Posterior cingulate gyrus (tissue), 11 donors: ENCODE measurements at places on chromosomes 3 and 15.

DNA sequence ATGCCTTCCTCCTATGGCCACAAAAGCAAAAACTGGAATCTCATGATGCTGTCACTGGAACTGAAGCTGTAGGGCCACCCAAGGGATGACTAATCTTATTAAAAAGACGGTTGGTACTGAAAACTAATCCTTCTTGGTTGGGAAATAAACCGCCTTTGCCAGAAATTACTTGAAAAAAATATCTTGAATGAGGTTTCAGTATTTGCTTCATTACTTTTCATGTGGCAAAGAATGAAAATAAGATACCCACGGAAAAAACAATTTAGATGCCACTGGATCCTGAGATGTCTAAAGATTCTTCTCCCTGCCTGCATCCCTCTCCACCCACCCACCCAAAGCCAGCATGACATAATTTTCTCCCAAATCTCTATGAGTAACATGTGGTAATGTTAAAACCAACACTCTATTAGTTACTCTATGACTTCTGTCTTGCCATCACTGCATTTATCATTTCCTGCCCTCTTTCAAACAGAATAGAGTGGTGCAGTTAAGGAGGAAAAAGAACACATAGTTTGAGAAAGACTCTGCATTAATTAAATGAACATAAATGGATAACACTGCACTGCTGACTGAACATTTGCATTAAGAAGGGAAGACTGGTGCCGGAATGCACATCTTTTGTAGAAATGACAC is 111.8 kb upstream of the DPH6 start:
- DNase-seq, result no peak

DNA sequence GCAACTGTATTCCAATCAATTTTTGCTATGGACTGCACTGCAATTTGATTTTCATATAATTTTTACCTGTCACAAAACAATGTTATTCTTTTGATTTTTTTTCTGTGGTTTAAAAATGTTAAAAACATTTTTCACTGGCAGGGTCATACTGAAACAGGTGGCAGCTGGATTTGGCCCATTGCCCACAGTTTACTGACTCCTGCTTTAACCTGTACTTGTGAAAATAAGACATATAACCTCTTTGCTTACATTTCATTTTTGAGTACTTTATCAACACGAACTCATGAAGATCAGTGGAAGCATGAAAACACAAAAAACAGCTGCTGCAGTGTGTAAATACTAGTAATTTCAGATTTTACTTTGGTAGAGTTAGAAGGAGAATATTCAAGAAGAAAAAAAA is 313.1 kb downstream of the WDR72 start:
- no peak for DNase-seq

- no peak for DNase-seq
These were observed 6.7 kb downstream of the CISH start for GRCh38 chr3:50604628-50605588.

DNA sequence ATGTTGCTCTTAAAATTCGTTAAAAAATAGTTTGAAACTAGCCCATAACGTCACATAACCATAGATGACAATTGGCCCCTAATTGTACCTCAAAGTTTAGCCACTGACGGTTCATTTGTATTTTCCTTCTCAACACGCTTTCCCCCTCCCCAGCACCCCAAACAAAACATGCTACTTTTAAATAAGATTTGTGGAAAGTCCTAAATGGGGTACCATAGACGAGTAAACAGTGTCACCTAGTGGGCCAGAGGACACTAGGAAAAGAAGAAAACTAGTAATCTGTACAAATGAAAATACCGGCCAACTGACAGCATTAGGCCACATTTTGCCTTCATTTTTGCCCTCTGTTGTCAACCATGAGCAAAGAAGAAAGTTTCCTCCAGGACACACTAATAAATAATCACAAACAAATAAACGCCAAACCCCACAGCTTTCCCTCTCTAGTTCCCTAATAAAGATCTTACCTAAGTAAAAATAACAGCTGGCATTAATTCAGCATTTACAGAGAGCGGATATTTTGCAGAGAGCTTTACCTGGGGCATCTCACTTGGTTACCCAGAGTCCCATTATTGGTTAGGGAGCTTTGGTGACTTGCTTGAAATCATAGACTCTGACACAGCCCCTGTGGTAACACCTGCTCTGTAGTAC is 175.1 kb upstream of the ATP11B start:
- DNase-seq, result no peak

DNA sequence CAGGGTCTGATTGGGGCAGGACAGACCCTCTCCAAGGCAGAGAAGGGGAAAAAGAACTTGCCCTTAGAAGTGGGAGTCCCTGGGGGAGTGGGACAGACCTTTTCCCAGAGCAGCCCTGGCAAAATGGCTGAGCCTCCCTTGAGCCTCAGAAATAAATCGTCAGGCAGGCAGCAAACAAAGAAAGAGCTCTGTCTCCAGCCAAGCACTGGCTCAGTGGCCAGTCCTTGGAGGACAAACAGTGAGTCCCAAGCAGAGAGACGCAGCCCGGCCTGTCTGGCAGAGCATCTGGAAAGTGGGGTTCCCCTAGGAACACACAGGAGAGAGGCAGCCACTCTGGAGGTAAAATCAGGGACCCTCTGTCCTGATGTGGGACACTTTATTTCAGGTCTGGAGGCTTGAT is 1.8 kb downstream of the SLC6A1 start:
- peak; percentile 58 for DNase-seq

DNA sequence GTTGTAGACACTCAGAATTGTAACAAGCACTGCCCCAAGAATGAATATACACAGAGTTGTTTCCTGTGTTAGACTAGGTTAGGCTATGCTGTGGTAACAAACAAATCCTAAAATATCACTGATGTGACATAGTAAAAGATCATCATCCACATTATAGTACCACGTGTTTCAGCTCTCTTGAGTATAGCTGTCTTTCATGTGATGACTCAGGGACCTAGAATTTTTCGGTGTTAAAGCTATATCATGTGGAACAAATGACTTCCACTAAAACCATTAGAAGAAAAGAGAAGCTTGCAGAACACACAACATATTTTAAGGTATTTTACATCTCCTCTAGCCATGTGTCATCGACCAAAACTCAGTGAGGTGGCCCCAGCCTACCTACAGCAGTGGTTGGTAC is 307.9 kb upstream of the RBMS3 start:
- DNase-seq, result no peak

DNA sequence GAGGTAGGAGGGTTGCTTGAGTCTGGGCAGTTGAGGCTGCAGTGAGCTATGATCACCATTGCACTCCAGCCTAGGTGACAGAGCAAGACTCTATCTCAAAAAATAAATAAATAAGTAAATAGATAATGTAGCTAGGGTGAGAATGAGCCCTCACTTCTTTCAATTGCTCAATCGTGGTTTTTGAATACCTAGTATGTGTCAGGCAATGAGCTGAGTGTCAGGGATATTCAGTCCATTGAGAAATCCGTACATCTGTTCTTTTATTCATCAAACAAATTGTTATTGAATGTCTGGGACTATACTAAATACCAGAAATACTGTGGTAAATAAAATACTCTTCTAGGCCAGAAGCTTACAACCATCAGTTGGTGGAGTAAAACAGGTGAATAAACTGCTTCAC is 6.2 kb upstream of the ZNF148 start:
- DNase-seq, result no peak

- DNase-seq, result no peak
These were observed 95.8 kb downstream of the CNTN3 start for GRCh38 chr3:74518610-74519009.

DNA sequence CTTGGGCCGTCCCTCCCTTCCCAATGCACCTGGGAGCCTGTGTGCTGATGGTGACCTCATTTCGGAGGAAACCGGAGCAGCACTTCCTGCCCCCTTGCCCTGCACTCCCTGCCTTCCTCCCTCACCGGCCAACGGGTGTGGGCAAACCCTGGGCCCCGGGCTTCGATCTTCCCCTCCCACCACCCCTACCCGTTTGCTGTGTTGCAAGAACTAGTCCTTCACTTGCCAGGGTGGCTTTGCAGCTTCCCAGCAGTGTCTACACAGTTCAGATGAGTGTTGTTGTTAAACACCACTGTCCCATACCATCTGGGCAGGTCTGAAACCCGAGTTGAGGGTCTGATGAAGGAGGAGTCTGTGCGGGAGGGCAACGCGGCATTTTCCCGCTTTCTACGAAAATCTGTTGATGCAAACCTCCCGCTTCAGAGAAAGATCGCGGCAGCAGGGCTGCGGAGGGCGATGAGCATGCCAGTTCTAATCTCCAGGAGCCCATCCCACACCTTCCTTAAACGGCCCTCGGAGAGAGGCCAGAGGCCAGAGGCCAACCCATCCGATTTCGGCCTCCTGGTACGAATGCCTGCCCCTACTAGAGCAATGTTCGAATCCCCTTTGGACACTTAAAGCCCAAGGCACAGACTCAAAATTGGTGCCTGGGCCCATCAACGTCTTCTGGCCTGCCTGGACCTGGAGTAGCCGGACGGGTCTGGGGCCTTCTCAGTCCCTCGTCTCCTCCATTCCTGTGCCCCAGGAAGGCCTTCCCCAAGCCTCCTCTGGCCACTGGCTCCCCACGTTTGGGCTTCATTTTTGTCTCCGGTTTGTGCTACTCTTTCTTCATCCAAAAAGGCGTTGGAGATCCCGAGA is 35.7 kb upstream of the POLG start:
- no peak for DNase-seq

DNA sequence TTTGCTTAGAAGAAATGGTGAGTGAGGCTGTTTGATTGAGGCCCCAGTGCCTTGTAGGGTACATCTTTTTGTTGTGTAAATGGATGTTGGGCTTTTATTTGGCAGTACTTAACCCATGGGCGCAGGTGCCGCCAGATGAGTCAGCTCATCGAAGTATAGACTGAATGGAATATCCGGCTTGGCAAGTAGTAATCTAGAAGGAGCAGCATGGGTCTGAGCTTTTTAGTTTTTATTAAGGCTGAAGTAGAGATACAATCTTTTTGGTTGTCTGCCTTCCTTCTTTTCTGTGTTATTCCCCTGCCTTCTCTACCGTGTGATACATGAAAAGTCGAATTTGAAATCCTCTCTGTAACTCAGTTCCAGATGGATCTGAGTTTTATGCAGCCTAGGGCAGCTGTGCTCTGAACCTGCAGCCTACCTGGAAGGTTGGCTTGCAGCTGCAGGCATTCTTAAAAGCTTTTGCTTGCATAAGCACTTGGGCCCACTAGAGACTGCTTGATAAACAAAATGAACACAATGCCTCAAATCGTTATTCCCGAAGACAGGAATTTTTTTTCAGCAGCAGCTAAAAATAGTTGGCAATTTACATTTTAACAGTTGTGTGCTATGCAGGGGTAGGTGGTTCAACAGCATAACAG is 177.5 kb upstream of the CGNL1 start:
- no peak for DNase-seq

DNA sequence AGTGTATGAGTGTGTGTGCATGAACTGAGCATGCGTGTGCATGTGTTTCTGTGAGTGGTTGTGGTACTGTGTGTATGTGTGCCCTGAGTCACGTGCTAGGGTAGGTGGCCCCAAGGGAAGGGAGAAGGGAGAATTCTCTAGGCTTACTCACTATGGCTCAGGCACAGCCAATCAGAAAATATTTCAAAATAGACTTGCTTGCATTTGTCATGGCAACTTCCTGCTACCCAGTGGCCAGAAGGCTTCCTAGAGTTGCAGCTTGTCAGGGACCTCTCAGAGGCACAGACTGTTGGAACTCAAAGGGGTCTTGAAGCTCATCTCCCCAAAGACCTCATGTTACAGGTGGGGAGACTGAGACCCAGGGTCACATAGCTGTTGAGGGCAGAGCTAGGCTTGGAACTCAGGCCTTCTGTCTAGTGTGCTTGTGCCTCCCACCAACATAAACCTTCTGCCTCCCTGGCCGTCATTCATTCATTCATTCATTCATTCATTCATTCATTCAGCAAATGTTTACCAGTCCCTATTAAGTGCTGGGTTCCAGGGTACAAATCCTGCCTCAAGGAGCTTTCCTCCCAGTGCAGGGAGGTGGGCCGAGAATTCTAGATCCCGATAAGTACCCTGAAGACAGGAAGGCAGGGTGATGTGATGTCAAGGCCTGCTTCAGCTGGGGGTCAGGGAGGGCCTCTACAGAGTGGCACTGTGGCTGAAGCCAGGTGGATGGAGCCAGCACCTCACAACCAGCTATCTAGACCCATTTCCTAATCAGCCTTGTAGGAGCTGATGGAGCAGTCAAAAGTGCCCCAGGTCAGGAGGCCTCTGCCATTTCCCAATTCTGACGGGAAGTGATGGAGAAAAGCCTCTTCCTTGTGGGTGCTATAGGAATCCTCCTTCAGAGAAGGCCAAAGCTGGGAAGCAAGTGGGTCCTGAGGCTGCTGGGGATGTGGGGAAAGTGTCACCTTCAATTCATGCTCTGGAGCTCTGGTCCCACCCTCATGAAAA is 10.9 kb upstream of the RFT1 start:
- DNase-seq, result no peak

DNA sequence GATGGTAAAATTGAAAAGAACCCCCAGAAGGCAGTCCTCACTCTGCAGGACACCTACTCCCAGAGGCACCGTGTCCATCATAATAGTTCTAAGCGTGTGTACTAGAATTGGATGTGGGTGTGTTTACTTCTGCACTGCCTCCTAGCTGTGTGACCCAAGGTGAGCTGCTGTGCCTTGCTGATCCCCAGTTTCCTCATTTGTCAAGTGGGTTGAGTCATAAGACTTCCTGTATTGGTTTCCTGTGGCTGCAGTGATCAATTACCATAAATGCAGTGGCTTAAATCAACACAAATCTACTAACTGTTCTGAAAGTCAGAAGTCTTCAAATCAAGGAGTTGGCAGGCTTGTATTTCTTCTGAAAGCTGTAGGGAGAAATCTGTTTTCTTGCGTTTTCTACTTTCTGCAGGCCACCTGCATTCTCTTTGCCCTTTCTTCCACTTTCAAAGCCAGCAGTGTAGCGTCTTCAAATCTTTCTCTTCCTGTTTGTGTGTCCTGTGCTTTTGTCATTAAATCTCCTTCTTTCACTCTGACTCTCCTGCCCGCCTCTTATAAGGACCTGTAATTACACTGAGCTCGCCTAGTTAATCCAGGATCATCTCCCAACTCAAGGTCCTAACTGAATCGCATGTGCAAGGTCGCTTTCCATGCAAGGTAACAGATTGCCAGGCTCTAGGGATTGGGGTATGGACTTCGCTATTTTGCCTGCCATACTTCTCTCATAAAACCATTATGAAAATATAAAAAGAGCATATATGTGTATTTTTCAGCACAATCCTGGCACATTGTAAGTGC is 59.0 kb downstream of the RORA start:
- DNase-seq, result no peak

DNA sequence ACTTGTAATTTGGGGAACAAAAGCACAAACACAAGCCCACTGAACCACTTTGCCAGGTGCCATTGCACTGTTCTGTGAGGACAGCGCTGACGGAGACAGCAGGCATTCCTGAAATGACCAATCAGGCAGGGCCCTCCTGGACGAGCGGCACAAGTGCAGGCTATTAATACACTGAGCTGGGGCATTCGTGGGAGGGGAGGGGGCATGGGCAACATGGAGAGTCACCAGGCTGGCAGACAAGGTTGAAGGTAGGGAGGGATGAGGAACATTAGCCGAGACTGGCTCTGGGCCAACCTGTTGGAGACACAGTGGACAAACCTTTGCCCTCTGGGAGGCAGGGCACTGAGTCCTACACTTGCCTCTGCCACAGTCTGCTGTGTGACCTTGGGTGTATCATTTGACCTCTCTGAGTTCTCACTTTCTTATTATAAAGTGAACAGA is 45.6 kb downstream of the NOX5 start:
- no peak for DNase-seq

- no peak for DNase-seq
These were observed 28.8 kb downstream of the NUP210 start for GRCh38 chr3:13391308-13391707.
